Iris pigment epithelial cell (primary cell): ENCODE measurements at places on chromosomes 6 and 20.

DNA sequence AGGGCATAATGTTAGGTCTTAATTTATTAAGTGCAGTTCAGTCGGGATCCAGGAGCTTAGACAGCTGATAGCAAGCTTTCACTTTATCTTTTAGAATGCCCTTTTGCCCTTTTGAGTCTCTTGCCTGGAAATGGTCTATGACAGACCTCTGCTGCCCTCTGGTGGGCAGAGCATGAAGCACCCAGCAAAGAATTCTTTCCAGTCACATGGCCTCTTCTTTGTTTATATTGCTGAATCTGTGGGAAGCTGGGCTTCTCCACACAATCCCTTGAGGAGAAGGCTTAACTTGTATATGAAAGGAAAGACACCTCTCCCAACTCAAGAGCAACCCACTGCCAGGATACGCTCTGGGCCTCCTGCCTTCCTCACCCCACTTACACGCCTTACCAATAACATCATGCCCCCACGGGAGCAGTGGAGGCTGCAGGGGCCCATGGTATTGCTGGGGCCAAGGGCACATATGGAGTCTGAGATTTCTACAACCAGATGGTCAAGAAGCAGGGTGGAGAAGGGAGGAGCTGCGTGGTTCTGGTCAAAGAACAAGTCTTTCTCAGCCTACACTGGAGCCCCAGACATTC lies 20.4 kb downstream of the WFDC3 start:
- peak; percentile 66 for DNase-seq

- DNase-seq, result no peak
Observed at GRCh38 chr20:48706116-48706656, 121.6 kb downstream of the PREX1 start.

DNA sequence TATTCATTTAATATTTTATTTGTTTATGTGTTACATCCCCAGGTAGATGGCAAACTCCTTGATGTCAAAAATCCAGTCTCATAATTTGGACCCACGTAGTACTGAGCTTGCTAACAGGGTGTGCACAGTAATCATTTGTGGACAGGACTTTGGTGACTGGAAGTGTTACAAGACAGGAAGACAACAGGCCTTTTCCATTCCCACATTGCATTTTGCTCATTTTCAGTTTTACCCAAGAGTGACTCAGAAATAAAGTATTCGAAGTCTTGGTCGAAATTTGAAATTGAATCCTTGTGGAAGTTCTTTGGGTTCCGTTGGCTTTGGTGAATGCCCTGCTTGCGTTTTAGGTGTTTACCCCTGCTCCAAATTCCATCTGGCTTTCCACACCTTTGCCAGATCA lies 63.0 kb upstream of the THBS2 start:
- peak; percentile 23 for DNase-seq

GRCh38 chr20:25047766-25048165 lies 10.2 kb downstream of the ACSS1 start:
- DNase-seq, result no peak

GRCh38 chr6:25175681-25176080 lies 103.5 kb upstream of the CARMIL1 start:
- DNase-seq, result no peak

DNA sequence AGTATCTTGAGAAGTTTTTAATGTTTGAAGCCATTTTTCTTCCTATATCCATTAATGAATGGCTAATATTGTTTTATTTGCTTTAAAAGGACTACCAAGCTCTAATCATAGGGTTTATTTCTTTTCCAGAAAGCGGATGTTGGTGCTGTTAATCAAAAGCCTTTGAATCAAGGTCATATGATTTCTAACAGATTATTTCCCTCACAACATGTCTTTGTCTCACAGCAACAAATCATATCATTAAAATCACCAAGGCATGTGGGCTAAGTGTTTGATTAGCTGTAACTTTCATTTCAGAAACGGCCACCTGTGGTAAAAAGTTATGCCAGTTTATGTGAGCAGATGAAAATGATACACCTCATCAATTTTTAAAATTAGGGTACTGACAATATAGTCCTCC lies 21.7 kb downstream of the TRAF3IP2 start:
- DNase-seq, result no peak

DNA sequence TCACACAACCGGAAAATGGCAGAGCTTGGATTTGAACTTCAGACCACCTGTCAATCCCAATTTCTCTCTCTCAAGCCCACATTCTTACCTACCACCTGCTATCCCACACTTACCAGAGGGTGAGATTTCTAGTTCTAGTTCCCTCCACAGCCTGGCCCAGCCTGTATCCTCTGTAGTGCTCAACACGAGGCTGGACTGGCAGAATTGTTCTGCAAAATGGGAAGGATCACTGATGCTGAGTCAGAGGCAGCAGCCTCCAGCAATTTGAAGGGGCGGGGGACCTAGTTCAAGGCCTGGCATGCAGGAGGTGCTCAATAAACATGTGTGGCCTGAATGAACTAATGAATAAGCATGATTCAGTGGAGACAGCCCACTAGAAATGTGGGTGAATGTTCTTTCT lies 53.6 kb upstream of the TTPAL start:
- peak; percentile 56 for DNase-seq

DNA sequence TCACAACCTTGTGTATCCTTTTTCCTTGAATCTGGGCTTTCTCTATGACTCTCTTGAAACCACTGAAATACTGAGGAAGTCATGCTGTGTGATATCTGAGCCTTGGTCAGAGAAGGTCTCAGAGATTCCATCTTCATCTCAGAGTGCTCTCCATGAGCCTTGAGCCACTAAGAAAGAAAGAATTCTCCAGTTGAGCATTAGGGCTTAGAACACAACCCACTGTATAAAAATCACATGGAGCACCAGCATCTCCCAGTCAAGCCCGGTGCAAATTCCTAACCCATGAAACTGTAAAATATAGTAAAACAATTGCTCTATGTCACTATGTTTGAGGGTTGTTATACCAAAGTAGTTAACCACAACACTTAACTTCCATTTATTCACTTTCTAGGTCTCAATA lies 181.4 kb downstream of the MOXD1 start:
- DNase-seq, result no peak

DNA sequence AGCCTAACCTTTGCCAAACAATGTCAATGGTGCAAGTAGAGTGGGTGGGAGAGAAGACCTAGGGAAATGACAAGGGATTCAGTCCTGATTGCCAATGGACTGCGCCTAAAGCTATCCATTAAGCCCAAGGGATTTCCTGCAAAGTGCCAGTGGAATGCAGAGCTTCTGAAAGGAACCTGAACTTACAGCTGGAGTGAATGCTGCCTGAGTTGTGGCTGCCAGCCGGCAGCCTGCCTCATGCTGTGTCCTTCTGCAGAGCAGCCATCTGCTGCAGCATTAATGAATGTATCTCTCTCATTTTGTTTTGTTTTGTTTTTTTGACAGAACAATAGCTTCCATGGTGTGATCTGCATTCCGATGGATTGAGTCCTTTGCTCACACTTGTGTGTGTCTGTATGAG lies 44.7 kb downstream of the SLC35F1 start:
- DNase-seq, result no peak

DNA sequence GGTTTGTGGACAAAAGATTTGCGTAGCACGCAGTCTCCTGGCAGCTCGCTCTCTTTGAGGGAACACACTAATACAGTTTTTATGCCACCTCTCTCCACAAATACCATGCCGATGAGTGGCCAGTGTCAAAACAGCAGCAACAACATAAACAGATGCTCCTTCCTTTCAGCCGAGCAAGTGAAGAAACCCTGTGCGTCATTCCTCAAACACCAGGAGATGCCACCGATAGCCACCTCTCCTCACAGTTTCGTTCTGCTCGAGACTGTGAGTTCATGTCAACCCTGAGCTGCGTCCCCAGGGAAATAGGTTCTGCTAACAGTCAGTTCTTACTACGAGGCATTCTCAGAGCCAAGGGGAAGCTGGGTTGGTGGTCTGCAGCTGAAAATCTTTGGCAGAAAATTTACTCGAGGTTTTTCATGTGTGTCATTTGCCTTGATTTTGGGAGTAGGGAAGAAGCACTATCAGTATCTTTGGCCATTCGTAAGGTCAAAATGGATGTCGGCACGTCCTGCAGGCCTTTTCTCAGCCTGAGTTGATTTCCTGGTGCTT lies 59.9 kb downstream of the EYA2 start:
- peak; percentile 98 for DNase-seq

DNA sequence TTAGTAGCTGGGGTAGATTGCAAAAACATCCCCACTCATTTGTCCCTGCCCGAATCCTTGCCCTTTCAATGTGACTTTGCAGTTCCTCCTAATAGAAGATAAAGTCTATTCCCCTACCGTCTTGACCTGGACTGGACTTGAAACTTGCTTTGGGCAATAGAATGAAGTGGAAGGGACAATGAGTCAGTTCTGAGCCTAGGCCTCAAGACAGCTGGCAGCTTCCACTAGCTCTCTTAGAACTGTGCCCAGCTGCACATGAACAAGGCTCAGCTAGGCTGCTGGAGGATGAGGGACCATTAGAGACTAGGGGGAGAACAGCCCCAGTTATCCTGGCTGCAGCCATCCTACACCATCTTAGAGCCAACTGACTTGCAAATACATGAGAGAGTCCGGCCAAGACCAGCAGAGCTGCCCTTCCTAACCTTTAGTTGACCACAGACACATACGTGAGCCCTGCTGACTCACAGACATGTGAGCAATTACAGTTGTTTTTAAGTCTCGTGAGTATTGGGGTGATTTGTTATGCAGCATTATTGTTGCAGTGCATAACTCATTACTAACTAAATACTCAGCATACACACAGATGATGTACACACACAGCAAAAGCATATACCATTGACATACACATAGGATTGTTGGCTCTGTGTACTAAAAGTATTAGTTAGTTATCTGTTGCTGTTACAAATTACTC lies 105.5 kb downstream of the DHX35 start:
- peak; percentile 64 for DNase-seq

- DNase-seq, result peak; percentile 70
Observed at GRCh38 chr6:79630883-79631692, at the start of gene SH3BGRL2. Gene SH3BGRL2, plus strand, starts transcription at chr6:79631329. Its CDS starts 133 bp downstream, at chr6:79631462.

- DNase-seq, result no peak
Observed at GRCh38 chr6:53692172-53692571, 26.6 kb upstream of the KLHL31 start.

DNA sequence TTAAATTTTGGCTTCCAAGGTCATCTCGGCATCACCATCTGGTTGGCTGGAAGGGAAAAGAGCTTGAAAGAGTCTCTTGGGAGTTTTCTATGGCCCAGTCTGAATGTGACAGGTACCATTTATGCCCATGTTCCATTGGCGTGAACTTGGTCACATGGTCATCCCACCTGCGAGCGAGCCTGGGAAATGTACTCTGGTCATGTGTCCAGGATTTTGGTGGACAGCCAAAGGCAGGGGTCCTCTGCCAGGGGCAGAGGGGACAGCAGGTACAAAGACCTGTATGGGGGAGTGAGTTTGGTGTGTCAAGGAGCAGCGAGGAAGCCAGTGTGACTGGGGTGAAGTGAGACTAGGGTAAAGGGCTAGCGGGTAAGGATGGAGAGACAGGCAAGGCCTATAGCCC lies 112.6 kb downstream of the CDC5L start:
- no peak for DNase-seq
